SIG-M5 (cell line): ENCODE measurements at places on chromosomes 11 and 22.

- no peak for DNase-seq
These were observed 16.9 kb downstream of the ARHGAP42 start for GRCh38 chr11:100703801-100704575.

DNA sequence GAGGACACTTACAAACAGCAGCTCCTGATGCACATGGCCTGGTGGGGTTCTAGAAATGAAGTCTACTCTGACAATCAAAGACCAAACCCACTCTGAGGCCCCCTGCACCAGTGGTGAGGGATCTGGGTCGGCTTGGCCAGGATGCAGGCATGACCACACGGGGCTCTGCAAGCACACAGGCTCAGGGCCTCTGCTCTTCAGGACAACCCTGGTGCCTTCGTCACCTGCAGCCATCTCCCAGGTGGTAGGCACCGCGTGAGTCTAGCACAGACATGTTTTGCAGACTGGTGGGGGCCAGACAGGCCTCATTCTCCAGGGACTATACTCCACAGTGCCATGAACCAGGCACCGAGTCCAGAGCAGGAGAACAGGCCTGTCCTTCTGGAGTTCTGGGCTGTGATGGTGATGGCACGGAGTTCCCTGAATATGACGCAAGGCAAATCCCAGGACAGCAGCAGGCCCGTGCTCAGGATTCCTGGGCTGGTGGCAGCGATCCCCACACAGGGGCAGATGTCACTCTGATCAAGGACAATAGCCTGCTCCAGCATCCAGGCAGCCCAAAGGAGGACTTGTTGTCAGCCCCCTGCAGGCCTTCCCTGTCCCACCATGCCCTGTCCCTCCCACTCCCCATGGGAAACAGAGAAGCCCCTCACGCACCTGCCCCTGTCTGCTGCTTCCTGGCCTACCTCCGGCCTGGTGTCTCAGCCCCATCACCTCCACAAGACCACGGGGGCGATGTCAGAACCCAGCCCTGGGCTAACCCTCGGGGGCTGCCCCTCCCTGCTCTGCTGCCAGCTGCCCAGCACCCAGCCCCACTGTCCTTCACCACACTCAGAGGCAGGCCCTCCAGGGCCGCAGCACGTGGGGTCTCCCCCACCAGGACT, 36.1 kb downstream of the GNB1L start:
- DNase-seq, result no peak

- DNase-seq, result peak; percentile 6
These were observed 571 bp downstream of the FAR1 start for GRCh38 chr11:13668957-13669521.

DNA sequence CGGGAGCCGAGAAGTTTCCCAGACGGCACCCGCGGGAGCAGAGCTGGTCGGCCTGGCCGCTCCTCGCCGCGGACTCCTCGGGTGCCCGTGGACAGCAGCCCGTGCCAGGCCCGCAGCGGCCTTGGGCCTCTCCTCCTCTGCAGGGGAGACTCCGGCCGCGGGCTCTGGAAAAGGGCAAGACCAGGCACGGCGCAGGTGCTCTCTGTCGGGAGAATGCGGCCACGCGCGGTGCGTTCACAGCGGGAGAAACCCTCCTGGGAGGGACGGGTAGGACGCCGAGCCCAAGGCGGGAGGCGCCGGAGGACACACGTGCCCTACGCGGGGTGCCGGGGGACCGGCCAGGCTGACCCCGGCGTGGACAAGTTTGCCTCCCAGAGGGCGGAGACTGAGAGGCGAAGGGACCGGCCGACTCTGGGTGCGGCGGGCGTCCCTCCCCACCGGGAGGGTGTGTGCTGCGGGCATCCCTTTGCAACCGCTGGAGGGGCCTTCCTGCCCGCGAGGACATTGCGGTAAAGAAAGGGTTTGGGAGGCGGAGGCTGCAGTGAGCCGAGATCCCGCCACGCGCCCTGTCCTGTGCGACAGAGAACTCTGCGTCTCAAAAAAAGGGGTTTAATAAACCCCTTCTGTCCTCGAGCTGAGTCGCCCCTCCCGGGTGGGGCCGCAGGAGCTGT, 2.3 kb downstream of the IFITM1 start:
- no peak for DNase-seq

GRCh38 chr22:19622061-19622441, 92.3 kb upstream of the SEPTIN5 start:
- no peak for DNase-seq

- DNase-seq, result no peak
These were observed 17.9 kb downstream of the ART5 start for GRCh38 chr11:3623767-3624458.

DNA sequence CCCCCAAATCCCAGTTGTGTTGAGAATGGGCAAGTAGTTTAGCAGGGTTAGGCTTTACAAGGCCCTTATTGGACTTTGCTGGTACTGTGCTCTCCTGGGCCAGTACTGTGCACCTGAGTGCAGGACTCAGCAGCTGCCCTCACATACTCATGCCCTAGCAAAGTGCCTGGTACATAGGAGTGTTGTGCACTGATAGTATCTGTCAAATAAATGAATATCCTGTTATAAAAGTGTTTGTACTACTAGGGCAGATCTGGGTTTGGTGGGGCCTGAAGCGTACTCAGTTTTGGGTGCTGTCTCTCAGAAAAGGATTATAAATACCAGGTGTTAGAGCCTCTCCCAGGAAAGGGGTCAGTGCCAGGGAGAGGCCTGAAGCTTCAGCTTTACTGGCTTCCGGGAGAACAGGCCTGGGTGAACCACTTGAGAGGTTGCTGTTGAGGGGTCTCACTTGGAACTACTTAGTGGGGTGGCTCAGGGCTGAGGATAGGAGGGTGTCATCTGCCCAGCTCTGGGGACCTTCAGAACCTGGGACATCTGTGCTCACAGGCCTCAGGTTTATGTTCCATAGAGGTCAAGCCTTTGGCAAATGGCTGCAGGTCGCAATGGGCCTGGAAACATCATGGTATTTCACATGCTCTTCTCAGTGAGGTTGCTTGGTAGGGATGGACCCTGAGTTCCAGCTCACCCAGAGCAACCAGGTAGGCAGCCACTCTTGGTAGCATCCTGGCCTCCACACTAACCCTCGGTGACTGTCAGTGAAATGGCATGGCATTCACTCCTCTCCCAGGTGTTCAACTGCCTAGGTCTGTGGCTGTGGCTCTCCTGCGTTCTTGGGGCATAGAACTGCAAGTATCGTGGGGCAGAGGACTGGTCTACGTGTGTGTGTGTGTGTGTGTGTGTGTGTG, 106.1 kb downstream of the ZBTB16 start:
- DNase-seq, result no peak

- no peak for DNase-seq
These were observed 201.2 kb upstream of the E2F8 start for GRCh38 chr11:19441752-19442553.

GRCh38 chr11:96178049-96178886, 164.7 kb downstream of the MAML2 start:
- no peak for DNase-seq

- no peak for DNase-seq
These were observed 4.4 kb downstream of the CDON start for GRCh38 chr11:126058105-126058874.

DNA sequence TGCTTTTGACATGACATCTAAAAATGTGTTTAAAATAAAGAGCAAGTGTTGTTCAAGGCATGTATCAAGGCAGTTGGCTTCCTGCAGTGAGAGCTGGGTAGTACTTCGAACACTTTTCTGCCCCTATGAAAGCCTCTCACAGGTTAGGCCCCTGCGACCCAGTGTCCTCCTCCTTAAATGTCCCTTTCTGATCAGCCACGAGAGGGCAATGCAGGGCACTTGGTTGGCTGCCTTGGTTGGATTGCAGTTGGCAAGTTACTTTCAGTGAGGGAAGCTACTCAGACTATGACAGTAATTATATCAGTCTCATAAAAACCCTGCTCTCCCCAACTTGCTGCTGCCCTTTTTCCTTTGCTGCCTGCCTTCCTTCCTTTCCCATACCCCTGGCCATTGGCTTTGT, 743.8 kb downstream of the NTM start:
- no peak for DNase-seq

DNA sequence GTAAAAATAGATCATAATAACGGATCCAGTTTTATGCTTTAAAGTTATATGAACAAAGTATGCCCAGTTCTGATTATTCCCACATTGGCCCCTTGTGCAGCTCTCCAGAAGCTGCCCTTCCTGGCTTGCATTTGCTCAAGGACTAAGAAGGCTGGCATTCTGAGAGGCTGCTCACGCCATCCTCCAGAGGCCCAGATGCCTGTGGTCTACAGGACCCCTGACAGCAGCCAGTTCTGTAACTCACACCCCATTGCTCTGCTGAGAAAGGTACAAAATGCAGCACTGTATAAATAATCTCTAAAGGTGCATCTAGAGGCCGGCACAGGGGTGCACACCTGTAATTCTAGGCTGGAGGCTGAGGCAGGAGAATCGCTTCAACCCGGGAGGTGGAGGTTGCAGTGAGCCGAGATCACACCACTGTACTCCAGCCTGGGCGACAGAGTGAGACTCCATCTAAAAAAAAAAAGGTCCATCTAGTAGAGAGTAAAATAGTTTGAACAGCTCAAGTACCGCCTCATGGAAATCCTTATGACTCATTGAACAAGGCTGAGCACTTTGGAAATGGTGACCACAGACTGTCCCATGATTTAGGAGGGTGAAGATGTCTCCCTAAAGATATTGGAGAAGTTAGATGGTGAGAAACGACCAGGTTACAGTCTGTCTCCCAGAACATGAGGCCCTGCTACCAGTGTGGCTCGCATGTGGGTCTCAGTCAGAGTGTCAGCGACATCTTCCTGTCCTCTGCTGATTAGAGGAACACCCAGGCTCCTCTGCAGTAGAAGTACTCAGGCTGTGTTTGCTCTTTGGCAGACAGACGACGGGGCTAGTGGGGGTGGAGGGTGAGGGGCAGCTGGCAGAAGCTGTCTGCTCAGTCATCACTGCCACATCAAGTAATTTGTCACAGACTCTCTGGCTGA, 56.3 kb downstream of the KREMEN1 start:
- no peak for DNase-seq

- no peak for DNase-seq
These were observed 12.5 kb upstream of the MRPL16 start for GRCh38 chr11:59822989-59823566.

DNA sequence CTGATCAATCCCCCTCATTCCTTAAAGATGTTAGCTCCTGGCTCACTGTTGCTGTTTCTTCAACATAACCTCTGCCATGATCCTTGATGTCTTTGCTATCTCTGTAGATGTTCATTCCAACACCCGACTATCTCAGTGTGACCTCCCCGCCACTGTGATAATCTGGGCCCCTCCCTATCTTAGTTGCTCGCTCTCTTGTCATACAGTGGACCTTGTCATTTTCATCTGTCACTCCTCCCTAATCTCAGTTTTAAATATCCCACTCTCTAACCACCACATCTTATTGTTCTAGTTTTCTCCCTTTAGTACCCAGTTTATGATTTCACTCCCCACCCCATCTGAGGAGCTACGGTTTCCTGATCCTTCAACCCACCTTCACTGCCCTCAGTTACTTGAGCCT, 379.2 kb downstream of the SOX6 start:
- DNase-seq, result no peak

- no peak for DNase-seq
These were observed 73.4 kb downstream of the MED15 start for GRCh38 chr22:20580611-20581502.

- DNase-seq, result no peak
These were observed 81.7 kb downstream of the PRCP start for GRCh38 chr11:82818409-82819043.

DNA sequence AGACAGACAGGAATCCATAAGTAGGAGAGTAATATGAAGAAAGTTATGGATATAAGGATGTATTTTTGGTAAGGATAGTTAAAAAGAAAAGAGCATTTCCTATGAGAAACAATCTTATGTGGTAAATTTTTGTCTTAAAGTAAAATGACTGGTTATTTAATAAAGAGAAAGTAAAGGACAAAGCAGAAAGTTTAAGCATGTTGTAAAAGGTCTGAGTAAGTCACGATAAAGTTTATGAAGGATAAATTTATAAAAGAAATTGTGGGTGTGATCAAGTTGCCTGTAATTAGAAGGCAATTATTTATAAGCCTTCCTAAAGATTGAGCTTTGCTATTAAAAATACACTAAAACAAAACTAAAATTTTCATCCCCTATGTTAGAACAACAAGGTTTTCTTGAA, 314.7 kb upstream of the SYN3 start:
- DNase-seq, result no peak

GRCh38 chr11:66617155-66617834, 865 bp downstream of the RBM14 start:
- DNase-seq, result no peak

DNA sequence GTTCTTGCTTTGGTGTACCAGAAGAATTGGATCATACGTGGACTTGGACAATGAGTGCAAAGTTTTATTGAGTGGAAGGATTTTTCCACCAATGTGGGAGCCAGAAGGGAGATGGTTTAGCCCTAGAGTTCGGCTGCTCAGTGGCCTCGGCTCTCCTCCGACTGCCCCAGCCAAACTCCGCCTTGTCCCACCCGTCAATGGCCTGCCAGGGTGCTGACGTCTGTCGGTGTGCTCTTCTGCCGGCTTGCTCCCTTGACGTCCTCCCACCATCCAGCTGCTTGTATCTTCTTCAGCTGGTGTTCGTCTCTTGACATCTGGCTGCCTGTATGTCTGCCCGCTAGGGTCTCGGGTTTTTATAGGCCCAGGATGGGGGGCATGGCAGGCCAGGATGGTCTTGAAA, 154.8 kb downstream of the APOL5 start:
- DNase-seq, result no peak

- DNase-seq, result no peak
These were observed 6.3 kb upstream of the KDELR3 start for GRCh38 chr22:38461414-38462081.

- DNase-seq, result no peak
These were observed 116.8 kb upstream of the NNMT start for GRCh38 chr11:114179234-114179941.

- DNase-seq, result no peak
These were observed 87.8 kb downstream of the MIAT start for GRCh38 chr22:26744892-26745808.

DNA sequence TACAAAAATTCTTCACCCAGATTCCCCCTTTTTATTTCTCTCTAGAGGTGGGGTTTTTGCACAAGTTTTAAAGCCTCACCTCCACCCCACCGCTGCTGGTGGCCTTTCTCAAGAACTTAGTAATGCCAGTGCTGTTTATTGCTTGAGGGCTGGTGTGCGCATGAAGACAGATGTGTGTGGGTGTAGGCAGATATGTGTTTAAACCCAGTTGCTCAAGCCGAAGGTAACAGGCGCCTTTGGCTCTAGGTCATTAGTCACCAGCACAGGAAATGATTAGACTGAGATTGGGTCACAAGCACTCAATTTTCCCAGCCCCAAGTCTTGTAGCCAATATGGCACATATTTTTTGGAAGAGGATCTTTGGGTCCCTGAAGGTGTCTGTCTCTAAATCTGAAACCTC, 2.7 kb upstream of the CLMP start:
- DNase-seq, result no peak
